Mesenchymal stem cell (in vitro differentiated cells and primary cell): ENCODE measurements at places on chromosomes 16 and 17.

DNA sequence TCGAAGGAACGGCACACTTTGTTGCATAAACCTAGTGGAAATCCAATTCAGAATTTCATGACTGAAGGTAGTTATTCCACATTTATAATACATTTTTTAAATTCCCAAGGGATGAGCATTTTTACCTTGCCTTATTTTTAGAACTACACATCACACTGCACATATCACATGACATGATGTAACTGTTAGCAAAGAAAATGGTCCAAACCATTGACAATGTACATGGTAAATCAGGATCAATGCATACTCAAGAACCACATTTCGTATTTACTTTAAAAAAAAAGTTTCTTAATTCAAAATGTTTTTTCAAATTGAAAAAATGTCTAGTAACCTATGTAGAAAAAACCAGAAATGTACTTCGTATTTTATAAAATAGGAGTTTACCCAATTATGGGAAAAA, 2.5 kb downstream of the KANSL1 start:
- DNase-seq: no peak

- DNase-seq: no peak
Observed at GRCh38 chr16:15434079-15434424, 336 bp upstream of the BMERB1 start.

GRCh38 chr17:58271216-58271931, 9.4 kb downstream of the MPO start:
- no peak for DNase-seq

DNA sequence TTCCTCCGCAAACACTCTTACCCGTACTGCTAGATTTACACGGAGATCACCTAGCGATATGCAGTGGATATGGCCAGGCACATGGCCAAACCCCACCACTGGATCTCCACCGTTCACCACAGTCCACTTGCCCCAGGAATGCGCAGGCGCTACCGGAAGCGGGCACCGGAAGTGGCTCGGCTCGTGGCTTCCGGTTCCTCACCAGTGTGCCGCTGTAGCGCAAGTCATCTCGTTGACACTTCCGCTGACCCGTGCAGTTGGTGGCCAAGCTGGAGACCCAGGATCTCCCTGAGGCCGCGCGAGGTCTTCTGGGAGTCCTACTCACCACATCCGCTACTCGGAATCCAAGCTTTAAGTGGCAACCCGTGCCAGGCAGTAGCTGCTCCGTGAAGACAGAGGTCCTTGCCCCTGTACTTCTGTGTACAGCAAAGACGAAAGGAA, 11.5 kb downstream of the ZNF597 start:
- DNase-seq: no peak
